K562 (cell line): ENCODE measurements at places on chromosomes 1 and 21. TPM values are rescaled to one million over a fixed set of nuclear protein-coding genes. Genes with fewer than 3 reads are reported as not detected.

Gene TCEA3
- 0.49 and 0.55 TPM in 2 replicates for total RNA-seq

Gene SPRR5
- total RNA-seq, result not detected in 2 replicates

Gene STPG1
- total RNA-seq, result 7.2 and 7.6 TPM in 2 replicates

Gene S100A14
- 0.24 and 0.25 TPM in 2 replicates for total RNA-seq

Gene PGLYRP4
- total RNA-seq, result 0.13 and 0.22 TPM in 2 replicates

Gene ETNK2
- 0.13 TPM in 2 replicates for total RNA-seq

Gene MAB21L3
- not detected in 2 replicates for total RNA-seq

Gene PRDM2
- 26.0 and 27.6 TPM in 2 replicates for total RNA-seq

Gene PIP5K1A
- total RNA-seq, result 21.9 and 25.8 TPM in 2 replicates

Gene C1orf210
- total RNA-seq, result not detected in 2 replicates

Gene DRAXIN
- not detected in 2 replicates for total RNA-seq

Gene GFI1
- total RNA-seq, result 0.66 and 0.85 TPM in 2 replicates

Gene NKAIN1
- 0.22 TPM in 1 of 2 replicates, not detected in the other for total RNA-seq

Gene HMGN2
- total RNA-seq, result 972 and 1,007 TPM in 2 replicates

Gene ADAMTS4
- 1.5 and 3.7 TPM in 2 replicates for total RNA-seq

Gene NCF2
- total RNA-seq, result 0.38 and 0.42 TPM in 2 replicates

DNA sequence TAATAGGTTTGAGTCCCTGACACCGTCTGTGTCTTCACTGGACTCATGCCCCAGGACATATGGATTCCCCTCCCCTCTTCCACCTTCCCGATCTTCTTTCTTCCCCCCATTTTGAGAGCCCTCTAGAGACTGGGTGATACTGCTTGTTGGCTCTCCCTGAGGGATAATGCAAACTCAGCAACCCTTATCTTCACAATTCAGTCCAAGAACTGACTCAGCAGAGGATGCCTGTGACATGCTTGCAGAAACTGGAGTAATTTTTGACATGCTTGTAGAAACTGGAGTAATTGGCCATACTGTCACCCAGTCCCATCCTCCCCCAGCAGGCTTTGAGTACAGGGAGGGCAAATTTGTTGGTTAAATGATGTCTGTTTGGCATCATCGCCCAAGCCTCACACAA lies 127.6 kb upstream of the CTTNBP2NL start:
- no peak for DNase-seq

DNA sequence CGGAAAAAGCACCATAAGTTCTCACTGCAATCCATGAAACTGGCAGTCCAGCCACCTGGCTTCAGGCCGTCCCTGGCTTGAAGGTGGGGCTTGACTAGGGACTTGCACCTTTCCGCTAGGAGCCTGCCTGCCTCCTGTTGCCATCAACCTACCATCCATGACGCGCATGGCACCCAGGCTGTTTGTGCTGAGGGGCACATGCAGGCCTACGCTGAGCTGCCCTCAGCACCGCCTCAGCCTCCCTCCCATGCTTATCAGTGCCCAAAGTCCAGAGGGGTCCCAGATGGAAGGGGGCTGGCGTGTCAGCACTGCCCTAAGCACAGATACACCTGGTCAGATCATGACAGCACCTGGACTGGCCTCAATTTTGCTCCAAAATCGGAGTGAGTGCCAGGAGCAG lies 190.2 kb upstream of the LYPLAL1 start:
- DNase-seq, result no peak

- DNase-seq, result no peak
Measured at GRCh38 chr1:12581179-12581578, 36.8 kb downstream of the DHRS3 start.

GRCh38 chr1:39905172-39905571 lies 3.5 kb upstream of the MYCL start:
- no peak for DNase-seq

DNA sequence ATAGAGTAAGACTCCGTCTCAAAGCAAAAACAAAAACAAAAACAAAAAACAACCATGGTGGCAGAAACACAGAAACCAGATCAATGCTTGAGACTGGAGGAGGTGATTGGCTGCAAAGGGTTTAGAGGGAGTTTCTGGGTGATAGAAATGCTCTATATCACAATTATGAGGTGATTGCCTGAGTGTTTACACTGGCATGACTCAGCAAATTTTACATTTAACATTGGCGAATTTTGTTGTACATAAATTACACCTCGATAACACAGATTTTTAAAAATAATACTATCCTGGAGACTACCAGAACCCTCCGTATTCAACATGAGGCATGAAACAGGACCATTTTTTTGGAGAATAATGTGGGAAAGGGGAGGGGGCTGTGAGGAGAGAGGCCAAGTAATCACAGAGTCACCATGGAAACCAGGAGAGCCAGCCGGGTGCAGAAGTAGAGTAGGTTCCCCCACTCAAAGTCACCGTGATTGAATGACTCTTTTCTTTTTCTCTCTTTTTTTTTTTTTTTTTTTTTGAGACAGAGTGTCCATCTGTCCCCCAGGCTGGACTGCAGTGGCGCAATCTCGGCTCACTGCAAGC lies 24.3 kb downstream of the HEYL start:
- no peak for DNase-seq

DNA sequence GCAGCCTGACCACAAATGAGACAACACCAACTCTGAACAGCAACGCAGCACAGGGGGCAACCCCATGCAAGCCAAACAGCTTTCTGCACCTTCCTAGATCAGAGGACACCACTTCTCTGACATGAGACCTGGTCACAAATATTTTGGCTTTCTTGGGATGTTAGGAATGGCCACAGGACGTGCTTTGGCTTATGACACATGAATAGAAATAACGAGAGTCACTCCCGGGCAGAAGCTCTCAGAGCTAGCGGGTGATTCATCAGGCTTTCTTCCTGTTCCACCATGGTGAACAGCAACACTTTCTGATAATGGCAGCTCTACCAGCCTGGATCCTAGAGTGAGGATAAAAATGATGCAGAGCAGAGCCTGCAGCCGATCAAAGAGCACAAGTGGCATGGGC lies 39.4 kb downstream of the PAFAH2 start:
- DNase-seq, result no peak

- DNase-seq, result no peak
Measured at GRCh38 chr1:153404086-153404635, 12.2 kb upstream of the S100A7A start.

DNA sequence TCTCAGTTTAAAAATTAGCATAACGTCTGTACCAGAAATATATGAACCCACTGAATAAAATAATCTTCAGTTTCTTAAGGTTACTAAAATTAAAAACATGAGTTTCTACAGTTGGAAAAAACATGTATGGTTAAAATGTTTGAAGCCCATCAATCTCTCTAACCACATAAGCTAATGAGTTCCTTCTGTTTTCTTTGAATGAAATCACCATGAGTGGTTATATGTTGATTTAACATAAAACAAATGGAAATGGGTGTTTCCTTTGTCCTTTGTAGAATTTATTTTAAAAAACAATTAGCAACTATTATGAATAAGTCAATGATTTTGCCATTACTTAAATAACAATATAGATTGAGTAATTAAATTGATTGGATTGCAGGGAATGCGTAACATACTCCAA lies 3.0 kb upstream of the ADGRL2 start:
- no peak for DNase-seq

GRCh38 chr1:98538106-98538505 lies 123.4 kb upstream of the SNX7 start:
- no peak for DNase-seq

DNA sequence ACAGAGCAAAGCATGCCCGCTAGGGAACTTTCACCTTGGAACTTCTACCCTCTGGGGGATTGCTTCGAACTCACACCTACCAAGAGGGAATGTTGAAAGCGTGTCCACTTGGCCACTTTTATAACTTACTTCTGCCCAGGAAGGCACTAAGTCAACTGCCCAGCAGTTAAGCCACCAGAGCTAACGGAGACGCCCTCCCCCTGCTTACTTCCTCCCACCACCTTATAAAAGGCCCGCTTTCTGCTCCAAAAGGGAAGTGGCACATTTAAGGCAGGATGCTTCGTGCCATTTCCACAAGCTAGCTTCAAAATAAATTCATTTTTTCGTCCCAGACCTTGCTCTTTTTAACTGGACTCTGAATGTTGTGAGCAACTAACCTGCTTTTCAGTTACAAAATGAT lies 3.2 kb upstream of the AK2 start:
- DNase-seq, result no peak

DNA sequence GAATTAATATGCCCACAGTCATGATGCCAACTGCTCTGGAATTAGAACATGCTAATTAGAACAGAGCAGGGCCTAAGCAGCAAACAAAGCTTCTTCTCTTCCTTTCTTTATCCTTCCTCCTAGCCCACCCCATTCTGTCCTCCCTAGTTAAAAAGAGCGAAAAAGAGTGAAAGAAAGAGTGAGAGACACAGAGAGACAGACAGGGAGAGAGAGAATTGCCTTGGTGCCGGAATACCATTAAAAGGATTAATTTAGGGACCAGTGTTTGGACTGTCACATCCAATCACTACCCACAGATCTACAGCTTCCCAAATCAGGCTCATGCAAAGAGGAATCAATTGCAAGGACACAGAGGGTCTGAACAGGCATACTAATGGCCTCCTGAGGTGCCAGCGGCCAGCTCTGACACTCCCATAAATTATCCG lies 7.0 kb downstream of the ERI3 start:
- no peak for DNase-seq

DNA sequence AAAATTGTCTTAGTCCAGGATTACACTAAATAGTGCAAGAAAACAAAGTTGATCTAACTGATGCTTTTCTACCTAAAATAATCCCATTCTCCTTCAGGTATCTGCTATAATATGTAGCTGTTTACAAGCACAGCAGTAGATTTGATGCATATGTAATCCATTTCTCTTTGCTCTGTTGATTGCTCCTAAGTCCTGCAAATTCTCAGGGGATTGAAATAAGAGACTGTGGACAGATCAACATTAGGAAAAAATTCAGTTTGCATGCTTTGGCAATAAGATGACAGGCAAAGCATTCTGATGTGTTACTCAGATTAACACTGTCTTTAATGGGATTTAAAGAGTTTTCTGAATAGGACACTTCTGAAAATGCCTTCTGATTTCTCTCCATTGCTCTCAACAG lies 34.7 kb downstream of the RNF11 start:
- no peak for DNase-seq

GRCh38 chr1:2472561-2473177 lies 3.4 kb upstream of the PLCH2 start:
- no peak for DNase-seq

- peak; percentile 94 for DNase-seq
Measured at GRCh38 chr1:110034451-110035235, at the start of gene STRIP1. TSS of gene STRIP1 (plus strand) at chr1:110034624. CDS start at chr1:110034638, 14 bp downstream.

DNA sequence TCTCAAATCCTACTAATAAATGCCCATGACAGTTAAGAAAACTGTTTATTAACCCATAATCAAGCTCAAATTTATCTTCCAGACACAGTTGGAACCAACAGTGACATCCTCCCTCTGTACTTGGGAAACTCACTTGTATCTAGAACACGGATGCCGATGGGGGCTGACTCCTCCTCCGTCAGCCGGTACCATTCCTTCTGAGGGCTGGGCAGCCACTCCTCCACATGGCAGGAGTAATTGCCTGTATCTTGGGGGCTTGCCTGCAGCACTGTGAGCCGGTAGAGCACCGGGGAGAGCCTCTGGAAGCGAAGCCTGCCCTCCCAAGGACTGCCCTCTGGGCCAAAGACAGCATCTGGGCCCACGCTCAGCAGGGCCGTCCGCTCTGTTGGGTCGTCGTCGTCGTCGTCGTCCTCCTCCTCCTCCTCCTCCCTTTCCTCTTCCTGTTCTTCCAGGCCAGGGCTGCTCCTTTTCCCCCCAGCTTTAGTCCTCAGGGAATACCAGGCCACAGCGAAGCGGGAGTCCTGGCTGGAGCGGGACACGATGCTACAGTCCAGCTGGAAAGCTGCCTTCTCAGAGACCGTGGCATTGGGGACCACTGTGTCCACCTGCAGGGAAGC lies 8.5 kb upstream of the CD58 start:
- DNase-seq, result no peak

- DNase-seq, result peak; percentile 10
Measured at GRCh38 chr1:38403667-38404066, 357.1 kb upstream of the POU3F1 start.

DNA sequence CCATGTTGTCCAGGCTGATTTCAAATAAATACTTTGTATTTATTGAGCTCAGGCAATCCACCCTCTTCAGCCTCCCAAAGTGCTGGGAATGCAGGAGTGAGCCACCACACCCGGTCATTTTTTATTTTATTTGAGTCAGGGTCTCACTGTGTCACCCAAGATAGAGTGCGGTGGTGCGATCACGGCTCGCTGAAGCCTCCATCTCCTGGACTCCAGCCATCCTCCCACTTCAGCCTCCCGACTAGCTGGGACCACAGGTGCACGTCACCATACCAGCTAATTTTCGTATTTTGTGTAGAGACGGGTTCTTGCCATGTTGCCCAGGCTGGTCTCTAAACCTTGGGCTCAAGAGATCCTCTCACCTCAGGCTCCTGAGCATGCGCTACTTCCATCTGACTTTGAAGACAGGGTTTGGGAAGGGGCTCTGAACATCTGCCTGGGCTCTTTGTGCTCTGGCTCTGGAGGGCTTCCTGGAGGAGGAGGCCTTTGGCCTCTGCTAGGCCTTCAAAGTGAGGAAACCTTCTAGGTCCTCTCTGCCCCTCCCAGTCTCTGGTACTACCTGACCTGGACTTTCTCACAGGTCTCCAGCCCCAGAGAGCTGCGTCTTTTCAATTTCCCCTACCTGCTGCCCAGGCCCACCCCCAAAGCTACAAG lies 5.8 kb downstream of the HSPB7 start:
- no peak for DNase-seq

GRCh38 chr1:220927442-220927841 lies 48.2 kb downstream of the HLX start:
- DNase-seq, result peak; percentile 36

DNA sequence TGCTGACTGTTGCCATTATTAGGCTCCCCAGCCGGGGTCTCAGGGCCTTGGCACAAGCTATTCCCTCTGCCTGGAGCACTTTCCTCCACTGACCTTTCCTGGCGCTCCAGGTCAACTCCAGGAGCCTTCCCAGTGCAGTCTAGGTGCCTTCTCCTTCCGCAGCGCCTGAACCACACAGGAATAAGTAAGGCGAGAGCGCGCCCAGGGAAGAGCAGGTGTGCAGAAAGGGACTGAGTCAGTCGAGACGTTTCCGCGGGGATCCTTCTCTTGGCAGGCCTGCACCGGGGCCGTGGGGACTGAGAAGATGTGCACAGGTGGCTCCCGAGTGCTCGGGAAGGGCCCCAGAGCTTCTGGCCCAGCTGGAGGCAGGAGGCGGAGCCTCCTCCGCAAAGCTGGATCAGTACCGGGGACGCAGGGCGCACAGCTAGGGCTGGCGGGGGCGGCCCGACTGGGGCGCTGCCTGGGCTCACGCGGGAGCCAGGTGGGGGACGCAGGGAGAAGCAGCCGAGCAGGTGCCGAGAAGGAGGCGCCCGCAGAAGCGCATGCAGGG lies 765 bp upstream of the BMP8A start:
- DNase-seq, result peak; percentile 64

- DNase-seq, result no peak
Measured at GRCh38 chr1:213679153-213679552, 308.6 kb upstream of the PROX1 start.

DNA sequence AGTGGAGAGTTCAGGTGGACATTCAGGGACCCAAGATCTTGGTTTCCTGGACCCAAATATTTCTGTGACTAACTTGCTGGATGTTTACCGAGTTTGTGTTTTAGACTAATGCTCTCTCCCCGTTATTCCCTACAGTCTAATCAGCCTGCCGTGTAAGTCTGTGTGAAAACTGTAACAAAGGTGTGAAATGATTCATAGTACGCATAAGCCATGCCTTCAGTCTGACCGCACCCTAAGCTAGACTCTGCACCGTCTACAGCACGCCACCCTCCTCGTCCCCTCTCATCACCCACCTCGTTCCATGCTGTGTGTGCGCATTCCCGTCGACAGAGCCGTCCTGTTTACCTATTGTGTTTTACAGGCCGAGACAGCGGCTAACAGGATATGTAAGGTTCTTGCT lies 50.5 kb downstream of the ACTN2 start:
- DNase-seq, result no peak

- DNase-seq, result no peak
Measured at GRCh38 chr1:111471012-111471411, 2.8 kb upstream of the C1orf162 start.
